ENCODE measurements at places on chromosomes 11 and 22. TPM values are rescaled to one million over a fixed set of nuclear protein-coding genes. Genes with fewer than 3 reads are reported as not detected.

The NEFH gene
- 0.43 TPM for total RNA-seq

The ASCL2 gene
- total RNA-seq = not detected

The CNGA4 gene
- not detected for total RNA-seq

The CYP2D6 gene
- total RNA-seq = 0.29 TPM

The OR5W2 gene
- total RNA-seq = not detected

The OR1S1 gene
- not detected for total RNA-seq

The GGTLC3 gene
- not detected for total RNA-seq

The HTR3B gene
- not detected for total RNA-seq

The TPP1 gene
- 72.2 TPM for total RNA-seq

The SLC35F2 gene
- total RNA-seq = 3.5 TPM

GRCh38 chr22:31150615-31151014 lies 9.4 kb upstream of the RNF185 start:
- DNase-seq = no peak

DNA sequence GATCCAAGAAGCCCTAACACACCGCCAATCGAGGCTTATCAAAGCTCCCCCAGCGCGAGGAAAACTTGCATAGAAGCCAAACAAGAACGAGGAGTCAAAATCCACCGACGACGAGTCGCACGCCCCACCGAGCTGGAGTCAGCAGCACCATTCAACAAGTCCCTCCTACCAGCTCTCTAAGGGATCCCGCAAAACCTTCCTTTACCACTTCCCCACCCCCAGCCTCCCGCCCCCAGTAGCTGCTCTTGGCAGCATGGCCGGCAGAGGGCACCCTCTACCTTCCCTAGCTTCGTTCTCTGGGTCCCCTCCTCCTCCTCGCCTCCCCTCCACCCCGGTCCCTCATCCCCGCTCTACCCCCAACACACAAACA lies 1.4 kb downstream of the BDNF start:
- peak; percentile 70 for DNase-seq

DNA sequence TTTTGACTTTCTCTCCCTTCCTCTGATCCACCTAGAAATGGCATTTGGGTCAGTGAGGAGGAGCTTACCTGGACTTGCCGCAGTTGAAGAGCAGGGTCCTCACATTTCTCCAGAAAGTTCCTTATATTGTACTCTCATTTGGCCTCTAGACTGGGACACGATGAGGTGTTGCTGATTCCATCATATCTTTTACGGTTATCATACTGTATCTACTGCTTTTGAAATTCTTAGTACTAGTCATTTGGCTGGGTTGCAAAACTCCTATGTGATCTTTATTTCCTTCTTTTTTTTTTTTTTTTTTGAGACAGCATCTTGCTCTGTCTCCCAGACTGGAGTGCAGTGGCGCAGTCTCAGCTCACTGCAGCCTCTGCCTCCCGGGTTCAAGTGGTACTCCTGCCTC lies 58.7 kb upstream of the FAM181B start:
- DNase-seq = no peak

GRCh38 chr22:30460147-30460546 lies 11.7 kb downstream of the SEC14L3 start:
- DNase-seq = no peak

DNA sequence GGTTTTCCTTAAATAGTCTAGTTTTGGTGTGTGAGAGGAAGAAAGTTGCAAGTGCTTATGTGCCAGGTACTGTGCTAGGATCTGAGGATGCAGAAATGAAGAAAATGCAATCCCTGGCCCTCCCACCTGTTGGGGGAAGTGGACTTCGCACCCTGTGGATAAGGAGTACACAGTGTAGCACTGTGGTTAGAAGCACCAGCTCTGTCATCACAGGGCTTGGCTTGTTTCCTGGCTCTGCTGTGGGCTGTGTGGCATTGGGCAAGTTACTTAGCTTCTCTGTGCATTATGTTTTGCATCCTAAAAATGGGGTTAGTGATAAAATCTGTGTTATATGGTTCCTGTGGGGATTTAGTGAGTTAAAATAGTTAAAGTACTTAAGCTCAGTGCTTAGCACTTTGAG lies 68.2 kb downstream of the ENDOD1 start:
- no peak for DNase-seq

DNA sequence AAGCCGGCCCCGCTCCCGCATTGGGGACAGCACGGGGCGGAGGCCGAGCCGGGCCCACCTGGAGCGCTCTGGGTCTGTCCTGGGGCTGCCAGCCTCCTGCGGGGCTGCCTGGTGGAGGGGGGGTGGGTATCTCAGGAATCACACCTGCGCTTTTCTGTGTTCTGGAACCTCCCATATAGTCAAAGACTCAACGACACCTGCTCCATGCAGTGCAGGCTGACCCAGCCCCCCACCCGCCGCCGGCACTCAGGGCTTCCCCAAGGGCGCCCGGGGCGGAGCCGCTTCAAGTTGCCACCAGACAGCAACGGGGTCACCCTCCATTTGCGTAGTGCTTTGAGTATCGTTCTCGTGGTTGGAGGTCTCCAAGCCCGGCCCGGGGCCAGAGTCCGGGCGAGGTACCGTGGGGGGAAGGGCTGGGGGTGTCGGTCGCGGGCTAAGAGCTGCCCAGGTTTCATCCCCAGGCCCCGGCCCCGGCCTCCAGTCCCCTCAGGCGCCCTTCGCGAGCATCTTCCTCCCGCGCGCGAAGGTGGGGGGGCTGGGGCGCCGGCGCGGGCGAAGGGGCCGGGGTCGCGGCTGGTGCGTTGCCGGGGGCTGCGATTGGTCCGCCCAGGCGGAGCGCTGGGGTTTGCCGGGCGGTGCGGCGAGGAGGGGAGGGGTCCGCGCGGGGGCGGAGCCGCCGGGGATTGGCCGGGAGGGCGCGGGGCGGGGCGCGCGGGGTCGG lies 6.6 kb downstream of the TSPAN4 start:
- DNase-seq = no peak

- DNase-seq = no peak
These were observed 6.8 kb downstream of the TRPM5 start for GRCh38 chr11:2437516-2437915.

DNA sequence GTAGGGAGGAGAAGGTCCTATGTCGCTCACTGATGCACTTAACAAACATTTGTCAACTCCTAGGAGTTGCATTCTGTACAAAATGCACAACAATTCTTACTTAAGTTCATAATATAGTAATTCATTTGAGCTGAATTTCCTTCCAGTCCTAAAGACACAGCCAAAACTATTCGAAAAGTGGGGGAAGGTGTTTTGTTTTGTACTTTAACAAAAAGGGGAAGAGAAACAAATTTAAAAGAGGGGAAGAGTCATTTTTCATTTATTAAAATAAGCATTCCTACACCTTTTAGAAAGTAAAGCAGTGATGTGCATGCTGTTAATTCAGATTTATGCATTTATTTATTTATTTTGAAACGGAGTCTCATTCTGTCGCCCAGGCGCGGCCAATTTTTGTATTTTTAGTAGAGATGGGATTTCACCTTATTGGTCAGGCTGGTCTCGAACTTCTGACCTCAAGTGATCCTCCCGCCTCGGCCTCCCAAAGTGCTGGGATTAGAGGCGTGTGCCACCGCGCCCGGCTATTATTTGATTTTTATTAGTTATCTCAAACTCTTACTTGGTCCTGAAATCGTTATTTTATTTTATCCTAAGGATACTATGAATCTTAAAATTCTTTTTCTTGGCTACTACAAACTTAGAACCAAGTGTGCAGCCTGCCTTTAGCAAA lies 1.1 kb upstream of the FANCF start:
- no peak for DNase-seq

- peak; percentile 89 for DNase-seq
These were observed 57.6 kb downstream of the SYN3 start for GRCh38 chr22:33000342-33001280.

DNA sequence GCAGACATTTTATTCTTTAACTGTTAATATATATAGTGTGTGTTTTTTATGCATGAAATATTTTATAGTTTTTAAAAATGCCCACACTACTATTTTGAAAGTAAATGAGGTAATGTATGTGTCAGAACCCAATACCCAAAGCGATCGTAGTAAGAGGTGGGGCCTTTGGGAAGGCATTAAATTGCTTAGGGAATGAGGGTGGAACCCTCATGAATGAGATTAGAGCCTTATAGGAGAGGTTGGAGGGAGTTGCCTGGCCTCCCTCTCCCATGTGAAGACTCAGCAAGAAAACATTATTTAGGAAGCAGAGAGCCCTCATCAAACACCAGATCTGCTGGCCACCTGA lies 11.1 kb downstream of the KLHL35 start:
- DNase-seq = no peak

DNA sequence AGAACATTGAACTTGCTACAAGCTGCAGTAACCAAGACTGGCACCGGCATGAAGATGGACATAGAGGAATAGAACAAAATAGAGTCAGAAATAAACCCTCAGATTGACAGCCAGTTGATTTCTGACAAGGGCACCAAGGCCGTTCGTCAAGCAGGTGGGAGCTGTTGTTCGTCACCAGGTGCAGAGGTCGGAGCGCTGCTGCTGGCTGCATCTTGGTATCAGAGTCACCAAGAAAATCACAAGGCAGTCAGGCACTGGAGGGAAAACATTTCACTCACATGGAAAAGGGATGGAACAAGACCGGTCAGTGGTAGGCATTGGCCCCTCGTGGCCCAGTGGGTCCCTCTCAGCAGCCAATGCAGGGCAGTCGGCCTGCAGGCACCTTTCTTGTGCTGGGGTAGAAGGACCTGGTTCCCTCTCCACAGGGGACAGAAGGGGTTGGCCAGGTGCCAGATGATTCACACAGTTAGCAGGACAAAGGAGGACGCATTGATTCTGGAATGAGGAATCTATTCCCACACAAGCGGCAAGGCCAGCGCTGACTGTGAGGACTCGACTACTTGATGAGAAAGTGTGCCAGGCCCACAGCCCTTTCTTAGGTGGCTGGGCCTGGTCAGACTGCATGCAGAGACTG lies 115.8 kb upstream of the FGF3 start:
- DNase-seq = no peak

DNA sequence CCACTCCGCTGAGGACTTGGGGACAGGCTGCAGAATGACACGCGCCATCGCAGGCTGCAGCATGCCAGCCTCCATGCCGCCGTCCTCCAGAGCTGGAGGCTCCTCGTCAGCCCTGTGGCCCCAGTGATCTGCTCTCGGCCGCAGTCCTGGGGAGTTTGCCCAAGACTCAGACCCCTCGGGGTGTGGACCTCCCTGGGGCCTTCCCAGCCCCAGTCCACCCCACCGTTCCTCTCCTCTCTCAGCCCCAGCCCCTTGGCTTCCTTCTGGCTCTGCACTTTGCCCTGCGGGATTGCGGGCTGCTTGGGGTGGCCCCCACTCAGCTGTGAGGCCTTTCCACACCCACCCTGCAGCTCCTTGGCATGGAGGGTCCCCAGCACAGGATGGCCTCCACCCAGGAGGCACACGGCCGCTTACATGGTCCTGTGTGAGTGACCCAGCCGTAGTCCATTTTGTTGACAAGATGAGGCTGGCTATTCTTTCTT lies 414.9 kb downstream of the TBC1D22A start:
- DNase-seq = no peak

GRCh38 chr11:88345408-88345807 lies 7.9 kb upstream of the CTSC start:
- DNase-seq = no peak
